ENCODE measurements at places on chromosomes 2 and 18. TPM values are rescaled to one million over a fixed set of nuclear protein-coding genes. Genes with fewer than 3 reads are reported as not detected.

The CAPN14 gene
- 0.17 TPM for total RNA-seq

The TRAF3IP1 gene
- 8.6 TPM for total RNA-seq

The PFN4 gene
- total RNA-seq, result not detected

The COL6A3 gene
- 0.45 TPM for total RNA-seq

The TXNDC2 gene
- not detected for total RNA-seq

The SLC11A1 gene
- total RNA-seq, result 1.6 TPM

The AKAIN1 gene
- total RNA-seq, result not detected

The NEURL3 gene
- not detected for total RNA-seq

The STEAP3 gene
- 0.19 TPM for total RNA-seq

The ALPG gene
- not detected for total RNA-seq

The LRRTM1 gene
- total RNA-seq, result not detected

The UGT1A9 gene
- not detected for total RNA-seq

The SIX3 gene
- total RNA-seq, result not detected

The CCDC148 gene
- total RNA-seq, result not detected

The PTPRN gene
- not detected for total RNA-seq

The CDCA7 gene
- 77.8 TPM for total RNA-seq

The SNTG2 gene
- 2.9 TPM for total RNA-seq

The ITPRIPL1 gene
- total RNA-seq, result 32.8 TPM

The RAB6C gene
- 0.11 TPM for total RNA-seq

The ERICH2 gene
- total RNA-seq, result not detected

The LIPG gene
- 0.09 TPM for total RNA-seq

The SLC4A3 gene
- total RNA-seq, result not detected

All from activated naive CD8-positive, alpha-beta T cell treated with anti-CD3 and anti-CD28 coated beads, Interleukin-2, amount 10 ng/mL, durations not matched to agents 7 days and 5 days (primary cell).